ENCODE measurements at places on chromosomes 13 and 19.

GRCh38 chr19:51407511-51408131 is 9.8 kb downstream of the SIGLEC10 start:
- DNase-seq: peak; percentile 13

- DNase-seq: peak; percentile 8
Observed at GRCh38 chr13:26502826-26503225, 54.7 kb upstream of the WASF3 start.

DNA sequence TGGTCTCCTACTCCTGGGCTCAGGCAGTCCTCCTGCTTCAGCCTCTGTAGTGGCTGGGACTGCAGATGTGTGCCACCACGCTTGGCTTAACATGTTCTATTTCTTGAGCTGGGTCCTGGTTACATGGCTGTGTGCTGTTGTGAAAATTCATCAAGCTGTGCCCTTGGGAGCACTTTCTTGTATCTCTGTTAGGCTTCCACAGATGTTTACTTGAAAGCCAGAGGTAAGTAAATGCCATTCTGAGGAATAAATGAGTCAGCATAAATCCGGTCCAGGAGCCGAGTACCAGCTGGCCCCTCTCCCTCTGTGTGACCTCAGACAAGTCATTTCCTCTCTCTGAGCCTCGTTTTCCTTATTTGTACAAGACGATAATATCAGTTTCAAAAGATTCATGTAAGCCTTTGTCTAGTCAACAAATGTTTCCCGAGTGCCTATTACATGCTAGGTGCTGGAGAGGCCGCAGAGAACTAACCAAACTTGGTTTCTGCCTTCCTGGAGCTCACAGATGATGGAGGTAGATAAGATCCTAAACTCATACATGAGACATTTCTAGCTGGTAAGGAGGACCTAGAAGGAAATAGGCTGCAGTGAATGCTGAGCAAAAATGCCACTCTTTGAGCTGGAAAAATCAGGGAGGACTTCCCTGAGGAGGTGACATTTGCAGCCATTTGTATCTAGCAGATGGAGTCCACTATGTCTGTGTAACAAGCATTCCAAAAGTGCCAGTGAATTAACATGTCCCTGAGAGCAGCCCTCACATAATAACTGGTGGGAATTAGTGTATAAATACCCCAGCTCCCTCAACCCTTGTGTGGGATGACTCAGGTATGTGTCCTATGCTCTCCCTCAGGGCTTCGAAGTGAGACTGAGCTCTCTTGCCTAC is 2.7 kb upstream of the RASAL3 start:
- peak; percentile 66 for DNase-seq

DNA sequence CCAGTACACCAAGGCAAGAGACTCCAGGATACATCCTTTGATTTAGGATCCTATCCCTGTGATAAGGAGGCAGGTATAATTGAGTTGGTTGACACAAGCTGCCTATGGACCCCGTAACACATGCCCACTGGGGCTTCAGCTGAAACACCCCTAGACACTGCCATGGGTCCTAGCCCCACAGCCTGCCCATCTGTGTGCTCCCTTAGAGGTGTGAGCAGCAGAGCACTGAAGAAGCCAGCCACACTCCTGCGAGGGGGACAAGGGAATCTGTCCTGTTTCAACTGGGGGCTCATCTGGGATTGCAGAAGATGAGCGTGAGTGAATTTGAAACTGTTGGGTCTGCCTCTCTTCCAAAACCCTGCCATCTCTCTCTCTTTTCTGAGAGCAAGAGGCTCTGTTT is 385.9 kb upstream of the SLITRK6 start:
- DNase-seq: no peak

DNA sequence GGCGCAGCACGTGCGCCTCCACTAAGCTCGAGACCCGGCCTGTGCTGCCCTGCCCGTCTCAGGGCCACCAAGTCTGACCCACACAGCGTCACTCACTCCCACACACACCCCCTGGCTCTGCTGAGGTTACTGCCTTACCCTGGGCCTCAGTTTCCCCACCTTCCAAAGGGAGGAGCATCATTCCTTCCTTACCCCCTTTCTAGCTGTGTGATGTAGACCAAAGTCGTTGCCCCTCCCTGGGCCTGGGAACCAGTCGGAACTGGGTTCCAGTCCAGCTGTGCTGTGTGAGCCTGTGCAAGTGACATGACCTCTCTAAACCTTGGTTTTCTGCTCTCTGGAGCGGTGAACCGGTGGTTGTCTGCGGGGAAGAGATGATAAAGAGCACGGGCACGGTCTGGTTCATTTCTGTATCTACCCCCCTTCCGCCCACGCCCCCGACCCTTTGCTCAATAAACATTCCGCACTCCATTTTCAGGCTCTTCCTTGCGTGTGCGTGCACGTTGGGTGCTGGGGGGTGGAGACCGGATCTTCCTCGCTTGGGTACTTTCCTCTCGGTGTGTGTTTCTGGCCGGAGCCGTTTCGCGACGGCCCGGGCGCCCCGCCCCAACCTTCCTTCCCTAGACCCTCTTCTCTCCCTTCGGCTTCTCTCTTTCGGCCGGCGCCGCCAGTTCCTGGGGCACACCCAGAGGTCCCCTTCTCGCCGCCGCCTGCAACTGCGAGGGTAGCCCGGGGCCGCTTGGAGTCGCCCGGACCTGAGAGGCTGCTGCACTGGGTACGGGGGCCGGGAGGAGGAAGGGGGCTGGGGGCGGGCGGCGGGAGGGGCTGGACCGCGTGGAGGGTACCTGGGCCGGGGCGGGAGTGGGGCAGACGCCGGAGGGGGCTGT is at the start of gene ZNF581:
ZNF581 (plus strand) TSS at position 647 of the 884 bp plus-strand sequence. CDS start 923 bp downstream, outside the sequence.
- peak; percentile 79 for DNase-seq

Measured in fibroblast of villous mesenchyme (primary cell).